ENCODE measurements at places on chromosomes 3 and 15. TPM values are rescaled to one million over a fixed set of nuclear protein-coding genes. Genes with fewer than 3 reads are reported as not detected.

- no peak for DNase-seq
Observed at GRCh38 chr3:117856354-117856753, 1146.8 kb downstream of the TUSC7 start.

The GOLGA6L10 gene
- 6.1 TPM for polyA plus RNA-seq

The MYRIP gene
- polyA plus RNA-seq = 1.6 TPM

The TMCO5A gene
- not detected for polyA plus RNA-seq

The INTS14 gene
- polyA plus RNA-seq = 48.7 TPM

DNA sequence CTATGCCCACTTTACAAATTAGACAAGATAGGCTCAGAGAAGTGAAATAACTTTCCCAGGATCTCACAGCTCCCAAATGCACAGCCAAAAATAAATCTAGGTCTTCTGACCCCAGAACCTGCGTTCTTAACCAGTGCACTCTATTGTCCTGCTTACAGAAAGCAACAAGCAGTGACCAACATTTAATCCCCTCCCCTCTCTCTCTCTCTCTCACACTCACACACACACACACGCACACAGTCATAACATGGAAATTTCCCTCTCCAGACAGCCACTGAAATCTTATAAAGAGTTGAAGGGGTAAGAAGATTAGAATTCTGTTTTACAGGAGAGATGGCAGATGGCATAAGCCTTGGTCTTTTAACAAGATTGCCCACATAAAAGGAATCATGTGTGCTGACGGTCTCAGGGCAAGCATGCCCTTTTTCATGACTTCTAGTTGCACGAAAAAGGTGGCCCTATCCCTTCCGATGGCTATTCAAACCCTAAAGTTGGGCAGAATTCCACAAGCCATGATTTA lies 29.4 kb downstream of the EOGT start:
- DNase-seq = no peak

DNA sequence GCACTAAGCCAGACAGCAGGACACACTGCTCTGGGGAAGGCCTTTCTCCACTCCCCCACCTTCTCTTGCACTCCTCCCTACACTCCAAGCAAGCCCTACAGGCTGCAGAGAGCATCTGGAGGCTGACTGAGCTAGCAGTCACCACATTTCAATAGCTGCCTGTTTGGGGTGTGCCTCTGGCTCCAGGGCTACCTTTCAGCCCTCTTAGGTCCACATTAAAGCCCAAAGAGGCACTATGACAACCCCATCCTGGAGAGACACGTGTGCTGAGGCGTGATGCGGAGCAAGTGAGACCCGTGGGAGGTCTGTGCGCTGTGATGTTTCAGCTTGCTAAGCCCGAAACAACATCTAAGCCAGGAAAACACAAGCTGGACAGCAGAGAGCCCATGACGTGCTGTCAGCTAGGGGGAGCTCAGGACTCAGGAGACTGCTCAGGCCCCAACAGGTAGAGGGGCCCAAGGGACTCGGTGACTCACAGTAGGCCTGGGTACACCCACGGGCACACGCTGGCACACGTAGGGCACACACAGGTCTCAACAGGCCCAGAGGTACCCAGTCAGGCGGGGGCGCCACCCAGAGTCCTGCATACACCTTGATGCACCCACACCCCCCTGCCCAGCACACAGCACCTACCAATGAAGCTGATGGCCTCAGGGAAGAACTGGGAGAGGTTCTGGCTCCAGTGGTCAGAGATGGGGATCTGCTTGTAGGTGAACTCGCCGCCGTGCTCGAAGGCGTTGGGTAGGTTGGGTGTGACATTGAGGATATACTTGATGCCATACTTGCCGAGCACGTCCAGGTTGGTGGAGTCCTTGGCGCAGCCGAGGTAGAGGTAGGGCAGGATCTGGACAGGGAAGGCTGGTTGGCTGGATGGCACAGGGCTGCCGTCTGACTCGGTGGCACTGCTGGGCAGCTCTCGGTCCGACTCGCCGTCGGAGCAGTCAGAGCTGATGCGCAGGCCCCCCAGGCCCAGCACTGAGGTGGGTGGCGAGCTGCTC lies 2.8 kb downstream of the DUSP7 start:
- no peak for DNase-seq

GRCh38 chr3:63624941-63625560 lies 27.4 kb upstream of the SNTN start:
- no peak for DNase-seq

DNA sequence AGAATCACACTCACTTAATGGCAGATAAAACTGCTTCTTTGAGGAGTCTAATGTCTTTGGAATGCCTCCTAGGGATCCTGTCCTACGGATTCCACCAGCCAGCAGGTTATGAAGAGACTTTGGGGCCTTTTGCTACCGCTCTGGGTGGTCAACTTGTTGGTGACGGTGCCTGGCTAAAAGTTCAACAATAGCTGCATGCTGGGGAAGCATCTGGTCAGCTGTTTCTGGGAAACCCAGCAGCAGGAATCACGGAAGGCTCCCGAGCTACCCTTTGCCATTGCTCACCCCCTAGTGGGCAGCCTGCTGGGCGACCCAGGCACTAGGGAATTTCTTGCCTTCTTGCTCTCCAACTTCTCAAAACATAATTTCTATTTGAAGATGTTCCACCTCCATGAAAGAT lies 263.3 kb downstream of the NEK10 start:
- DNase-seq = no peak

DNA sequence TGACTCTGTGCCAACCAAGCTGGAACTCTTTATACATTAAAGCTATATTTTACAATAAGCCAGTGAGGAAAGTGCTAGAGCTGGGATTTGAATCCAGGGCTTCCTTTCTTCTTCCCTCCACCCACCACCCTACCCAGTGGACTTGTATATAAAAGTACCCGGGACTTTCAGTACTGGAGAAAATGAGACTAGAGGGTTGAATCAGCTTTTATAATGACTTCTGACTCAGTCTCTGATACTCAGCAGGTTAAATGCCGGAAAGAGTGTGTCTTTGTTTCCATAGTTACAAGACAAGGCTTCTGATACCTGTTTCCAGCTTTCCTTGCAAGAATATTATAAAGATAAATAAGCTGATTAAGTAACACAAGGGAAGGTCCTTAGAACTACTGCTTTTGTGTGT lies 80.9 kb downstream of the FRMD4B start:
- no peak for DNase-seq

DNA sequence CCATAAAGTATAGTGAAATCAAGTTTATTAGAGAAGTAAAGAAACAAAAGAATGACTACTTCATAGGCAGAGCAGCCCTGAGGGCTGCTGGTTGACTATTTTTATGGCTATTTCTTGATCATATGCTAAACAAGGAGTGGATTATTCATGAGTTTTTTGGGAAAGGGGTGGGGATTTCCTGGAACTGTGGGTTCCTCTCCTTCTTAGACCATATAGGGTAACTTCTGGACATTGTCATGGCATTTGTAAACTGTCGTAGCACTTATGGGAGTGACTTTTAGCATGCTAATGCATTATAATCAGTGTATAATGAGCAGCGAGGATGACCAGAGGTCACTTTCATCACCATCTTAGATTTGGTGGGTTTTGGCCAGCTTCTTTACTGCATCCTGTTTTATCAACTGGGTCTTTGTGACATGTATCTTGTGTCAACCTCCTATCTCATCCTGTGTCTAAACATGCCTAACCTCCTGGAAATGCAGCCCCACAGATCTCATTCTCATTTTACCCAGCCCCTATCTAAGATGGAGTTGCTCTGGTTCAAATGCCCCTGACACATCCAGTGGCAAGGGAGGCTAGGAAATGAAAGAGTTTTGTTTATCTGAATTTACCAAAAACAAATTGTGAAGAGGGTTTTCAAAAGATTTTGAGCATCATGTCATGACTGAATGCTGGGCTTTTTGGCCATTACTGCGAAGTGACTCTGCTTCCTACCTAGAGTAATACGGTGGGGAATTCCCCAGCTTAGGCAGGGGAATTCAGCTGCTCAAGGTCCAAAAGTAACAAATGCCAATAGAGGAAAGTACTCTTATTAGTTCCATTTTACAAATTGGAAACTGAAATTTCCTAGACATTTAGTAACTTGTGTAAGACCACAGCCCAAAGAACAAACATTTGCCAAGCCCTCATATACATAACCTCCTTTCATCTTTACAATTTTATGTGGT lies 6.2 kb upstream of the SPSB4 start:
- DNase-seq = no peak

- DNase-seq = no peak
Observed at GRCh38 chr3:42498791-42499477, 3.5 kb upstream of the VIPR1 start.

GRCh38 chr3:154111365-154111935 lies 9.7 kb upstream of the ARHGEF26 start:
- DNase-seq = no peak

The PPARG gene
- polyA plus RNA-seq = 26.8 TPM

GRCh38 chr3:64578062-64578770 lies 109.6 kb downstream of the ADAMTS9 start:
- no peak for DNase-seq

DNA sequence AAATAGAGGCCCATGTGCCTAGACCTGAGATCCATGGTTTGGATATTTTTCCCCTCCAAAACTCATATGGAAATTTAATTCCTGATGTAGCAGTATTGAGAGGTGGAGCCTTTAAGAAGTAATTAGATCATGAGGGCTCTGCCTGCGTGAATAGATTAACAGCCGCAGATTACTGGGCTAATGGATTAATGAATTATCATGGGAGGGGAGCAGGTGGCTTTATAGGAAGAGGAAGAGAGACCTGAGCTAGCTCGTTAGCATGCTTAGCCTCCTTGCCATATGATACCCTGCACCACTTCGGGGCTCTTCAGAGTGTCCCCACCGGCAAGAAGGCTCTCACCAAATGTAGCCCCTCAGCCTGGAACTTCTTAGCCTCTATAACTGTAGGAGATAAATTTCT lies 15.8 kb downstream of the ARHGEF26 start:
- DNase-seq = no peak

- no peak for DNase-seq
Observed at GRCh38 chr3:17910922-17911321, 168.5 kb upstream of the TBC1D5 start.

The THPO gene
- 1.6 TPM for polyA plus RNA-seq

The IL12A gene
- polyA plus RNA-seq = 1.0 TPM

The PLCB2 gene
- polyA plus RNA-seq = 8.7 TPM

DNA sequence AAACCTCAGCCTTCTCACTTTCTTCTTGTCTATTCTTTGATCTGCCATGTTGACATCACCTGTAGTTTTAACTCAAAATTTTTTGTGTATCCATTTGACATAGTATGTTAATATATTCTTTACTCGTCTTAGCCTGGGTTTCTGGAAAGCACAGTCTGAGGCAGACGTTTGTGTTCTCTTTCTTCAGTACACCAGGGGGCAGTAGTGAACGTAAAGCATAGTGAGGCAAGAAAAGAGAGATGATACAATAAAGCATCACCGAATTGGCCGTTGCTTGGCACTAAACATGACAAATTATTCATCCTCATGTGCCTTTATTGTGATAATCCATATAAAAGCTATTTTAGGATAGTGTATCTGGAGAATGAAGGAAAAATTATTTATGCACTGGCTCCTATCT lies 141.0 kb upstream of the MYRIP start:
- DNase-seq = no peak

DNA sequence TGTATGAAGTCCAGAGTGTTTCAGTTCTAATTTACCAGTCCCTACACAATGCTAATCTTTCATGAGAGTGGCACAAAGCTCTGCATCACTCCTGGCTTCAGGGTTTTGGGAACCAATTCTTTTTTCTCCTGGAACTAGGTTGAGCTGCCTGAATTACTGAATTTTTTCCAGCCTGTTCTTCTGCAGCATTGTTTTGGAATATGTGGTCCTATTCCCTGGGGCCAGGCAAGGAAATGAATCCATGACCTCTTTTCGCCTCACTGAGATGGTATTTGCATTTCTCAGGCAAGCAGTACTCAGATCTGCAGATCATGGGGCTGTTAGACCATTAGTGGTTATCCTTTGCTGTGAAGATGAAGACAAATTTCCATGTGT lies 25.6 kb upstream of the GPR171 start:
- DNase-seq = no peak

The DUOXA2 gene
- not detected for polyA plus RNA-seq

DNA sequence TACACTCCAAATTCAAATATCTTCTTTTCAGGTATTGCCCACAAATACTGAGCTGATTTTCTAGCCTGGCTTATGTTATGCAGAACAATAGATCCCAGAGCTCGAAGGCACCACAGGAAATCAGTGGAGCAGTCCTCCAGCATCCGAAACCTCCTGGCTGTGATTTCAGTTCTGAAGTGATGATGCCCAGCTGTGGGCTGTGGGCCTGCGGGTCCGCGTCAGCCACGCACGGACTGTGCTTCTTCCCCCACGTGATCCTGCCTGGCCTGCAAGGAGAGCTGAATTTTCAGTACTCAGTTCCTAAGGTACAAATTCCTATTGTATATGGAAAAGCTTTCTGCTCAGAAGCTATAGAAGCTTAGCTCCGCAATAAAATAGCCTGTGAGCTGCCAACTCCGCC lies 96.2 kb downstream of the OCA2 start:
- DNase-seq = no peak

The SMAD6 gene
- polyA plus RNA-seq = 25.5 TPM

The GNAT1 gene
- polyA plus RNA-seq = not detected

DNA sequence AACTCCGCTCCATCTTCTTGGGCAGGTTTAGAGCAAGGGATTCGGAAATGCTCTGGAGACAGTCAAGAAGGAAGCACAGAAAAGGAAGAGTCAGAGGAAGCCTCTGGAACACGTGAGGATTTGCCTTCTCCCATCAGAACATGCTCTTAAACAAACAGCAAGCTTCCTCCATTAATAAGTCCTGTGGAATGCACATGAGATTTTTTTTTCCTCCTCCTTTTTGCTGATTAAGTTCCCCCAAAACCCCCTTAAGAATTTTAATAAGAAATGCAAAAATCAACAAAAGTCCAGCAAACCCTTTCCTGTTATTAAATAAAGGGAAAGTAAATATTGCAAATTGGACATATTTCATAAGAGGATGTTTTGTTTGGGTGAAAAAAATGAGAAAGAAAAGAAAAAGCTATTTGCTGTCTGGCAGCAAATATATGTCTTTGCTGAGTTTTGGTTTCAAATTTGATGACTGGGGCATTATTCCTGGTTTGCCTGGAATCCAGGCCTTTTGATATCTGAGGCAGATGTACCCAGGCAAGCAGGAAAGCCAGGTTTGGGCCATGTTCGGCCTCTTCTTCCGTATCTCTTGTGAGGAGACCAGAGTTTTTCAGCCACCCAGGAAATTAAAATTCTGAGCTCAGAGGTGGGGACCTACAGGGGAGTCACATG lies 7.9 kb upstream of the TSEN2 start:
- DNase-seq = no peak

GRCh38 chr15:41594801-41595746 lies 36.1 kb downstream of the TYRO3 start:
- no peak for DNase-seq

DNA sequence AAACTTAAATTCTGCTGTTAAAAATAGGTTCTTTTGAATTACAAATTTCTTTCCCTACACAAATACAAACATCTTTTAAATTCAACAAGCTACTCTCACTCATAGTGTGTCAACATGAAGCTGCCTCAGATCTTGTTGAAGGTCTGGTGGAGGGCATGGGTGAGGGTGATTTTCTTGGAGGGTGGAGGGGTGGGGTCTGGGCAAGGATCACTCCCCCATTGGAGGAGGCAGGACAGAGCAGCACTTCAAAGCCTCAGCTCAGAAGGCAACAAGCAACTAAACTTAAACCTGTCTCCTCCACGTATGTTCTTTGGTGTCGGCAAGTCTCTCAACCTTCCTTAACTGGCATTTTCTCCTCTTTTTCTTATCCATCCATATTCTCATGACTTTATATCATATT lies 730.9 kb downstream of the NR2F2 start:
- no peak for DNase-seq

Measured in left renal pelvis (tissue), 4 donors.